ENCODE measurements at places on chromosomes 6 and 20.

DNA sequence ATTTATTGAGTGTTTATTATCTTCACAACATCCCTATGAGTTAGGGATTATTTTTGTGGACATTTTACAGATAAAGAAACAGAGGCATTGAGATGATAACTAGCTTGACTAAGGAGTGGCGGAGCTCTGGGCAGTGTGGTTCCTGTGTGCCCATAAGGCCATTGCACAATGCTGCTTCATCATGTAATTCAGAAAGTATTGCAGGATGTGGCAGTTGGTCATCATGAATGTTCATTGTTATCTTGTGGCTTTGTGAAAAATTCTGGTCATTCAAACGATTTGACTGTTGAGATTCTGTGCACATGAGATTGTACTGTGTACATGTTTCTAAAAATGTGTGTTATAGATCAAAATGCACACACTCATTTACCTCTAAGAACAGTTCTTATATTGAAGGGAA lies 150.8 kb downstream of the ESR1 start:
- DNase-seq = no peak

- no peak for DNase-seq
Observed at GRCh38 chr6:142886431-142887170, 58.4 kb downstream of the HIVEP2 start.

- no peak for DNase-seq
Observed at GRCh38 chr6:131868836-131869235, 61.0 kb downstream of the ENPP1 start.

- DNase-seq = no peak
Observed at GRCh38 chr6:72579865-72580264, 42.0 kb upstream of the KCNQ5 start.

DNA sequence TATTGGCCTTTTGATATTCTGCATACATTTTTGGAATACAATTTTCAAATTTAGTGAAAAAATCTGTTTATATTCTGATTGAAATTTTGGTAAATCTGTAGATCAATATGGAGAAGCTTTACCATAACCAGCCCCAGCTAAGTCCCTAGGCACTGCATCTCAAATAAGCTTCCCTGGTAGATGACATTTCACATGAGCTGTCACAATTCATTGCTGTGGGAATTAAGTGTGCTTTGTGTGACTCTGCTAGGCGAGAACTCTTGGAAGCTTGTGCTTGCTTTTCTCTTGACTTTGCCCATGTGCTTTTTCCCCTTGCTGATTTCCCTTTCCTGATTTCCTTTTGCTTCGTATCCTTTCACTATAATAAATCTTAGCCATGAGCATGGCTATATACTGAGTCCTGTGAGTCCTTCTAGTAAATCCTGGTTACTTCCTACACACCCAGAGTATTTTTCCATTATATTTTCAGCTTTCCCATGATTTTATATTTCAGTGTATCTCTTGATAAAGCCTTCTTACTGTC lies 166.5 kb upstream of the MMS22L start:
- DNase-seq = no peak

Measured in stimulated activated CD4-positive, alpha-beta T cell treated with anti-CD3 and anti-CD28 coated beads, Interleukin-12 subunit alpha, Interleukin-12 subunit beta, amount 100 ng/mL, for 48 hours (primary cell).